Stimulated activated CD4-positive, alpha-beta T cell treated with anti-CD3 and anti-CD28 coated beads, TNF-alpha, amount 100 ng/mL, for 1 hour (primary cell): ENCODE measurements at places on chromosomes 12 and 14.

- no peak for DNase-seq
These were observed 64.7 kb upstream of the STAC3 start for GRCh38 chr12:57315681-57316080.

DNA sequence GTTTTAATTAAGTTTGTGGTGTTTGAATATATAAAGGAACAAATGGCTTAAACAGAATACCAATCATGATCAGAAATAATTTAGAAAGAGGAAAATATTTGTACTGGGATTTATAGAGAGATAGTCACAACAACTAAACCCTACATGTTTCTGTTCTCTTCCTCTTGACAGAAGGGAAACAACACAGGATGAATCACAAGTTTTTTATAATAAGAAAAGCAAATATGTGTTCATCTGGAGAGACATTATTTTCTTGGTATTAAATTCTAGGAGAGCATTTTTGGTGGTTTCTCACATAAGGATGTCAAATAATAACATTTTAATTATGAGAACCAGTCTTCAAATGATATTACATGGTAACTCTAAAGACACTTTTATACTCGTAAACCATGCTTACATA, 232.9 kb upstream of the PKP2 start:
- DNase-seq, result no peak

DNA sequence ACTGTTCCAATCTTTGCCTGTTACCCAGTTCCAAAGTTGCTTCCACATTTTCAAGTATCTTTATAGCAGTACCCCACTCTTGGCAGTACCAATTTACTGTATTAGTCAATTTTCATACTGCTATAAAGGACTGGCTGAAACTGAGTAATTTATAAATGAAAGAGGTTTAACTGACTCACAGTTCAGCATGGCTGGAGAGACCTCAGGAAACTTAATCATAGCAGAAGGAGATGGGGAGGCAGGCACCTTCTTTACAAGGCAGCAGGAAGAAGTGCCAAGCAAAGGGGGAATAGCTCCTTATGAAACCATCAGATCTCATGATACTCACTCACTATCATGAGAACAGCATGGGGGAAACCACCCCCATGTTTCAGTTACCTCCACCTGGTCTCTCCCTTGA, 215.0 kb downstream of the SNAPC1 start:
- no peak for DNase-seq

- no peak for DNase-seq
These were observed 70.8 kb downstream of the HSPB8 start for GRCh38 chr12:119249383-119250155.

DNA sequence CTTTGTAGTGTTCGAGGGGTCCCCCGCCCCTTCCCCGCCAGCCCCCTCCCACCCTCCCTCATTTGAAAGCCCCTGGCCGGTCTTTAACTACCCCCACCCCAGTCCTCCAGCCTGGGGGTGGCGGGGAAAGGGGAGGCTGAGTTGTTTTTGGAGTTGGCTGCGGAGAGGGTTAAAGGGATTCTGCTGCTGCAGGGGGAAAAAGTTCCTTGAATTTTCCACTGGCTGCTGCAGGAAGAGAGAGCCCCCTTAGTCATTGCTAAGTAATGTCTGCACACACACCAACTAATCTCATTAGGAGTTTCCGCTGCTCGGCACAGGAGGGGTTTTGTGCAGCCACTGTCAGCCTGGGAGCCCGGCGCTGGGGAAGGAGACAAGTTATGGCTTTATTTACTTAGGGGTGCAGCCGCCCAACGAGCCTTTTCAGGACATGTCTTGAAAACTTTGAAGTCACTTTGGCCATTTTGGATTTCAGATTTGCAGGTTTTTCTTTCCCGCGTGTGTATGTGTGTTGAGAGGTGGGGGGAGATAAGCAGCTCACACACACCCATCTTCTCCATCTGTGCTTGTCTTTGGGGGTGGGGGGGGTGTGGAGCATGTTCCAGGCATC, 1.8 kb downstream of the ELK3 start:
- DNase-seq, result no peak

DNA sequence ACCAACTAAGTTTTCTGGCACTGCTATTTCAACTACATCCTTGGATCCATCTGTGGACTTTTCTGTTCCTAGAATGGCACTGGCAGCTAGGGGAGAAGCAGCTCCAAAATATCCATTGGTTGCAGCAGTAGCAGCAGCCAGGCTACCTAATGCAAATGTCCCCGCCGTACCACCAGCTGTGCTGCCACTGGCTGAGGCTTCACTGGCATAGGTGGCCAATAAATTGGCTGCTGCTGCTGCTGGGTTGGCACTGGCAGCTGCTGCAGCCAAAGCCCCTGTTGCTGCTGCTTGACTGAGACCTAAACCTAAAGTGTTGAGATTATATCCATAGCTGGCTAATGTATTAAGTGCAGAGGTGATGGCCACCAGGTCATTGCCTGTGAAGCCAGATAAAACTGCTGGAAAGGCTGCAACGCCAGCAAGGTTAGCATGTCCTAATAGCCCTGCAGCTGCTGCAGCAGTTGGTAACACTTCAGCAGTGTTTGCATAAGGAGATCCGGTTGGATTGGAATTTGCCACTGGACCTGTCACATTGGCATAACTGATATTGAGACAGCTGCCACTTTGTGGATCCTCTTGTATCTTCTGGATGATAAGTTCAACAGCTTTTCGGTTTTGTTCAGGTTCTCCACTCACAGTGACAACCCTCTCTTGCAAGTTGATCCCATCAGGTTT, 149.5 kb downstream of the NOVA1 start:
- DNase-seq, result no peak

DNA sequence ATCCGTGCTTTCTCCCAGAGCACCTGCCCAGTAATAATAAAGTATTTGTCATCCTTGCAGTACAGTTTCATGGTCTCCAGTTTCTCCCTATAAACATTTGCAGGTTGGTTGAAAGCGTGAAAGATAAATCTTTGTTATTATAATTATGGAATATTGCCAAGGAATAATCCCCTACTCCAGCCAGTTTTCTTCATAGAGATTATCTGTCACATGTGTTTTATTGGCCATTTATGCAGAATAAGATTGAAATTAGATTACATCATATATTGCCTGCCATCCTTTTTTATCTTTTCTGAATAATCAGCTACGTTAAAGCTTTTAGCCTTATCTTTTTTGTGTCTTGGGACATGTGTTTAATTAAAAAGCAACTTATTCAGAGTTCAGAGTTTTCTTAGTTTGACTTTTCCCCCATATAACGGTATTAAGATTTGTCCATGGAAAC, 168.0 kb downstream of the KICS2 start:
- no peak for DNase-seq

- no peak for DNase-seq
These were observed 145.3 kb downstream of the ALX1 start for GRCh38 chr12:85425349-85425612.

GRCh38 chr14:104978746-104979691, 845 bp upstream of the AHNAK2 start:
- DNase-seq, result no peak
